IPS-NIHi11 (cell line): ENCODE measurements at places on chromosomes 11 and 22.

DNA sequence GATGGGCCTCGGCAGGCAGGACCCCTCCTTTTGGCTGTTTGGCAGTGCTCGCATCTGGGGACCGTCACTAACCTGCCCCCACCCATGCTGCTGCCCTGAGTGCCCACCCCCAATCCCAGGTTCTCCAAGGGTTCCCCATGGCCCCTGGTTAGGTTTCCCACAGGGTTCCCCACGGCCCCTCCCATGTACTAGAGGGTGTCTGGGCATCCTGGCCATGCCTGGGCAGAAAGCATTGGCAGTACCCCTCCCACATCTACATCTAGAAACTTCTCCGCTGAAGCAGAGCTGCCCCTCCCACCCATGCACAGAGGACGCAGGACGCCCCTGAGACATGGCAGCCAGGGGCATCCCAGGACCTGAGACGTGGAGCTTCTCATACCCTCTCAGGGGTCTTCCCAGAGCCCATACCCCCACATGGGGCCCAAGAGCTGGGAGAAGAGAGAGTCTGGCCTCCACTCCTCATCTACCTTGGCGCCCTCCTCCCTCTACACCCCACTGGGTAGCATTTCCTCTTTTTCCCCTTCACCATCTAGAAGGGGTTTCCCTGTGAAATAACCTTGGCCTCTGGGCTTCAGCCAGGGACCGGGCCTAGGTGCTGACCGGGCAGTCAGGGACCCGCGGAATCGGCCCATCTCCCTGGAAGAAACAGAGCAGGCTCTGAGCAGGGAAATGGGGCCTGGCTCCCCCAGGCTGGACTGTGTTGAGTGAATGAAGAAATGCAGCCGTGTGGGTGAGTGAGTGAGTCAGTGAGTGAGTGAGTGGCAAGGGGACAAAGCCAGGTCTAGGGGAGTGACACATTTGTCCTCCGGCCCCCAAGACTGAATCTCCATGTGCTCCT, 987.3 kb downstream of the BRD1 start:
- no peak for DNase-seq

GRCh38 chr22:18096823-18097222, 13.8 kb upstream of the TUBA8 start:
- no peak for DNase-seq

GRCh38 chr11:61333550-61334433, 764 bp downstream of the TKFC start:
- no peak for DNase-seq

DNA sequence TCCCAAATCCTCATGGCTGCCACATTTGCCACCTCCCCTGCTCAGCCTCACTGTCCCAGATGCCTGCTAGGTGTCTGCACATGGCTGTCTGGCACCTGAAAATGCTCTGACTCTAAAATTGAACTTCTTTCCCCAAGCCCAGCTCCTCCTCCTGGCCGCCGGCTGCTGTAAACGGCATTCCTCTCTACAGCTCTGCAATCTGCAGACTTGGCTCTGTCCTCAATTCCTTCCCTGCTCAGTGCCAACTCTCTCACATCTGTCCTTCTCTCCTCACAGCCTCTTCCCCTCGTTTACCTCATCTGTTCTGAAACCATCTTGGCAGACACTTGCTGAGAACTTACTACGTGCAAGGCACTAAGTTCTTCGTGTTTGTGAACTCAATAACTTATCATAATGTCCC, 169.4 kb upstream of the SYT13 start:
- no peak for DNase-seq

DNA sequence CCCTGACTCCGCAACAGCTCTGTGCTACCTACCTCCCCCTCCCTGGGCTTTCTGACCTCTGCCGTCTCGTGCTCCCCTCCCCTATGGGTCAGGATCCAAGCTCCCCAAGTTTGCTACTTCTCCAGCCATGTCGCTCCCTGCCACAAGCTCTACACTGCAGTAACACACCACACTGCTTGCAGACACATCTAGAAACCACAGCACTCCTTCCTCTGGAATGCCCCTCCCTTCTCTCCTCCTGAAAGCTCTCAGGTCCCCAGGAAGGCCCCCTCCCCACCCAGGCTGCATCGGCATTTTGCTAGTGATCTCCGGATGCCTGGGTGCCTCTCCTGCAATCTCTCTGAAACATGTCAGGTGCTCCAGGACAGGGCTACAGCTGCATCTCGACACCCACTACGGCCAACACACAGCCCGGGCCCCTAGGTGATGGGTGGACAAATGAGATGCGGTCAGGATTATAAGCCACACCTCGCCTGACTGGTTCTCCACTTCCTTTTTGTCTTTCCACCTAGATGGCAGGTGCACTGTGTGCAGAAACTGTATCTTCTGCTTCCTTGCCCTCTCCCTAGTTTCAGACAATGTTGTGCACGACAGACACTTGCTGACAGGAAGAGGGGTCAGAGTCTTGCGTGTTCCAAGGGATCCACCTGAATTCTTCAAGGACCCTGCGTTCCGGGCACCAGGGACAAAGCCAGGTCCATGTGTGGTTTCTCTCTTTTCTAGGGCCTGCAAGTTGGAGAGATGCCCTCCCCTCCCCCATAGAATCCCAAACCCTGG, 22.9 kb downstream of the RPUSD4 start:
- DNase-seq = no peak

GRCh38 chr22:40477683-40478337, 107.4 kb downstream of the SGSM3 start:
- DNase-seq = no peak

- DNase-seq = no peak
Measured at GRCh38 chr11:46560300-46560991, 33.4 kb downstream of the AMBRA1 start.

- no peak for DNase-seq
Measured at GRCh38 chr11:114596175-114596919, 761 bp upstream of the NXPE4 start.

DNA sequence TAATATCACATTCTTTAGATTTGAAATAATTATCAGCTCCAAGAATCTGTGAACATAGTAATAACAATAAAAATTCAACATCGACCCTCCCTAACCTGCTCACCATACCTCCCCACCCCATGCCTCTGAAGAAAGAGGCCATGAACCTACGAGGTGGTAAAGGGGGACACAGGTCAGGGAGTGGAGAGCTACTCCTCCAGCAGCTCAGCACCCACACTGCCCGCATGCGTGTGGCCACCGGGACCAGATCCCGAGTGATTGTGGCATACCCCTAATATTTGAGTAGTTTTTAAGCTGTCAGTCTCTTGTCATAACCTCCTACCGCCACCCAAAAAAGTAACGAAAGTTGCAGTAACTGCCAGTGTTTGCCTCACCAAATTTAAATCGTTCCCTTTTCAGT, 16.8 kb upstream of the ADSL start:
- DNase-seq = no peak

DNA sequence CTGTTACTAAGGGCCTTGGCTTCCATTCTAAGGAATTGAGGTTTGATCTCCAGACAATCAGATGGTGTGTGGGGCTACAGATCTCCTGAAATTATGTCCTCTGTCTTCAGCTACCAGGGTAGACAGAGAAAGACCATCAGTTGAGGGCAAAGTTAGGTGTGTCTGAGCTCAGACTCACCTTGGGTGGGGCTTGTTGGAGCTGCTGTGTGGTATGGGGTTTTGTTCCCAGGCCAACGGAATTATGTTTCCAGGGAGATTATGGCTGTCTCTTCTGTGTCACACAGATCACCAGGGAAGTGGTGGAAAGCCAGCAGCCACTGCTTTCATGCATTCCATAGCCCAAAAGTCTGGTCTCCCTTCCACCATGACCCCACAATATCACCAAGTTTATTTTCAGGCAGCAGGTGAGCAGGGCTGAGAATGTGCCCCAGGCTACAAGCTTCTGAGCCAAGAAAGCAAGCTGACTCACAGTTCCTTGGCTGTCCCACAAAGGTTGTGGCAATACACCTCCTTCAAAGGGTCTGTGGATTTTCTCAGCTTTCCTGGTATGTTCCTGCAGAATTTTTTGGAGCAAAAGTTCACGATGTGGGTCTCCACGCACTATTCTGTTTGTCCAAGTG, 714.9 kb downstream of the LUZP2 start:
- DNase-seq = no peak

GRCh38 chr22:22469527-22469926, 39.0 kb downstream of the ZNF280B start:
- no peak for DNase-seq

DNA sequence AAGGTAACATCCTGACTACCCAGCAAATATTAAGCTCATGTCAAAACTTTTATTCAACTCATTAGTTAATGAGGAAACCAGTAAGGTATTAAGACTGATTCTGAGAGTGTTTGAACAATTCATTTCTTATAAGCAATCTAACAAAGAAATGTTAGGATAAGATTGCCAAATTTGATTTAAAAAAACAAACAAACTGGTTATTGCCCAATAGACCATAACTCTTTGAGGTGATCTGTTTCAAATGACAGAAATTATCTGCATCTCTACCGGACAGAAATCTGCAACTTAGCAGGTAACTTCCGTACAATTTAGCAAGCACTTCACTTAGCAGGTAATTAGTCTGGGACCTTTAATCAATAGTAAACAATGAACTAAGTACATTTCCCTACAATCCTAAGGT, 82.9 kb upstream of the BARX2 start:
- DNase-seq = no peak

GRCh38 chr11:41309716-41310115, 149.7 kb downstream of the LRRC4C start:
- DNase-seq = peak; percentile 16

DNA sequence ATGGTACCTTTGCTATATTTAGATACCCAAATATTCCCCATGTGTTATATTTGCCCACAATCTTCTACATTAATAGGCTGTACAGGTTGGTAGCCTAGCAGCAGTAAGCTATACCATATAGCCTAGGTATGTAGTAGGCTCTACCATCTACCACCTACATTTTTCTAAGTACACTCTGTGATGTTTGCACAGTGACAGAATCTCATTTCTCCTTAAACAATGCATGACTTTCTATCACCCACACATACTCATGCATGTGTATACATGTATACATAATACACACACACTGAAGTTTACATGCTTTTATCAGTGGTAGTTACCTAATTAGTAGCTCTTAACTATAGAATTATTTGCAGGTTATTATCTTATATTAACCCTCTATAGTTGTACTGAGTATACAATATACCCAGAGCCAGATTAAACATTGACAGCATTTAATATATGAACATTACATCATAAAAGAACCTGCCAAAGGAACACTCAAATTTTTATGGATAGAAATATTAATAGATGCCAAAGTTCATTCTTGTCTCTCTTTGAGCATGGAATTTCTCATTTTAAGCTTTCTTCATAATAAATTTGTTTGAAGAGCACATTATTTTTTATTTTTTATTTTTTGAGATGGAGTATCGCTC, 51.4 kb downstream of the ELP4 start:
- no peak for DNase-seq

GRCh38 chr11:132234878-132235277, 864.5 kb downstream of the NTM start:
- DNase-seq = no peak

DNA sequence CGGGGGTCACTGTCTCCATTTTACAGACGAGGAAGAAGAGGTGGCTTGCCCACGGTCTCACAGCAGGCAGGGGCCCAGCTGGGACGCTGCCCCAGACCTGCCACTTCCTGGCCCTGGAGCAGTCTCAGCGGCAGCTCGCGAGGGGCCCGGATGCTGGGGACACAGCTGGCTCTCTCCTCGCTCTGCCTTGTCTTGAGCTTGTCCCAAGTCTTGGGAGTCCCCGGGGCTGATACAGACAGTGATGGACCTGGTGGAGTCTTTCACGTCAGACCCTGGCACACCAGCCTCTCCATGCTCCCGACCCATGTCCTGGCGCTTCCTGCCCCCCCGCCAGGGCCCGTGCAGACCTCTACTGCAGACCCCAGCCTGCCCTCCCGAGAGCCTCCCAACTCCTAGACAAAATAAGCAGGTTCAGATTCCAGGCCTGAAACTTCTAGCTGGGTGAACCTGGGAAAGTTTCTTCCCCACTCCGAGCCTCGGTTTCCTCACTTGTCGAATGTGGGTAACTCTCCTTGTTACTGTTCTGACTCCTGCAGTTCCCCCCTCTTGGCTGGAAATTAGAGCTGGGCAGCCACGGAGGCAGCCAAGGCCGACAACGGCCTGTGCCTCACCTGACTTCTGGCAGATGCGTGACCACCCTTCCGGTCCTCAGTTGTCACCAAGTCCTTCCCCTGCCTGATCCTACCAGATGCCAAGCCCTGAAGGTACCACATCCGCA, 145.4 kb downstream of the CACNA1I start:
- DNase-seq = no peak

- DNase-seq = no peak
Measured at GRCh38 chr22:32494971-32495370, 20.4 kb downstream of the FBXO7 start.

DNA sequence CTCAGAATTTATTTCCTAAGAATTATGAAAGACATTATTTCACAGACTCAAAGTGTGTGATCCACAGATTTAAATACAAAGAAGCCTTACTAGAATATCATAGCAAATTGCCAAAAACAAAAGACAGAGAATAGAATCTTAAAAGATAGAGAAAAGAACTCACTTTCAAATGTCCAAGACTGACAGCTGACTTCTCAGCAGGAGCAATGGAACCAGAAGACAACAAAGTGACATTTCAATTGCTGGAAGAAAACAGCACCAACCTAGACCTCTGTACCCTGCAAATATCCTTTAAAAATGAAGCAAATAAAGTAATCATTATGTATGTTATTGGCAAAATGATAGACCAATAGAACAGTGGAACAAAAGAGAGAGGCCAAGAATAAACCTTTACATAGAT, 109.2 kb downstream of the TTC17 start:
- no peak for DNase-seq

DNA sequence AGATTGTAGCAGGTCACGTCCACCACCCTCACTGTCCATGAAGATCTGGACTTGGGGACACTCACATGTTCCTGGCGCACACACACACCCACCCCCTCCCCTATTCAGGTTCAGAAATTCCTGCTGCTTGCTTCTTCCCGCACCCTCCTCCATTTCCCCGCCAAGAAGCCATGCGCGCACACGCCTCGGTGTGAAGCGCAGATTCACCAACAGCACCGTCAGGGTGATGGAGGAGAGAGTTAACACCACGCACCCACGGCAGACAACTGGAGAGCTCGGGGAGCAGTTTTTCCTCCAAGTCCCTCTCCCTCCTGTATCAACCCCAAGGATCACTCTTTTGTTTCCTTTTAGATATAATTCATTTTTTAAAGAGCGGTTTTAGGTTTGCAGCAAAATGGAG, 113.4 kb downstream of the BCR start:
- DNase-seq = no peak

DNA sequence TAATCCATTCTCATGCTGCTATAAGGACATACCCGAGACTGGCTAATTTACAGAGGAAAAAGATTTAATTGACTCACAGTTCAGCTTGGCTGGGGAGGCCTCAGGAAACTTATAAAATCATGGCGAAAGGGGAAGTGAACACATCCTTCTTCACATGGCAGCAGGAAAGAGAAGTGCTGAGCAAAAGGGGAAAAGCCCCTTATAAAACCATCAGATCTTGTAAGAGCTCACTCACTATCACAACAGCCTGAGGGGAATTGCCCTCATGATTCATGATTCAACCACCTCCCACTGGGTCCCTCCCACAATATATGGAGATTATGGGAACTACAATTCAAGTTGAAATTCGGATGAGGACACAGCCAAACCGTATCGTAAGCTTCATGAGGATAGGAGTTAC, 3.8 kb upstream of the CYB5R2 start:
- DNase-seq = no peak
